Keratinocyte (primary cell): ENCODE measurements at places on chromosomes 4 and X.

DNA sequence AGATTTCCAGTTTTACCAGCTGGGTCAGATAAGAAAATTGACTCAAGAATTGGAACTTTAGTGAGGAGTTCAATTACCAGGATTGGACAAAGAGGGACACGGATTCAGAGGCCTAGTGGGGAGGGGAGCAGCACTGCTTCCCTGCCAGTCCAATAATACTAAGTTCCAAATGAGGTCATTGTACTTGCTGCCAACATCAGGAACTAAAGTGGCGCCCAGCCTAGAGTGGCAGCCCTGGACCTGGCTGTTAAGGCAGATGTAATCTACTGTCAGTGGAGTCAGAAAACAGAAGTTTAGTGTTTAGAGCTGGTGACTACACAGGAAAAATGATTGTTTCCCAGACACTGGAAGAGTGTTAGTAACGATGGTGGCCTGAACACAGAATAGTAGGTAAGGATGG, 42.7 kb upstream of the RAPGEF2 start:
- peaks cover 2% of the 10 kb centered on the region for H3K4me1 ChIP-seq
- no peaks in the 10 kb centered on the region for H3K36me3 ChIP-seq
- no peak for DNase-seq

GRCh38 chrX:130626521-130626920, 224.7 kb downstream of the RBMX2 start:
- no peak overlapping the region for H3K4me3 ChIP-seq
- no peak for DNase-seq
- H3K27me3 ChIP-seq: no peaks in the 10 kb centered on the region
- no peaks in the 10 kb centered on the region for H3K4me1 ChIP-seq
- peaks cover 3% of the 10 kb centered on the region for H3K36me3 ChIP-seq

DNA sequence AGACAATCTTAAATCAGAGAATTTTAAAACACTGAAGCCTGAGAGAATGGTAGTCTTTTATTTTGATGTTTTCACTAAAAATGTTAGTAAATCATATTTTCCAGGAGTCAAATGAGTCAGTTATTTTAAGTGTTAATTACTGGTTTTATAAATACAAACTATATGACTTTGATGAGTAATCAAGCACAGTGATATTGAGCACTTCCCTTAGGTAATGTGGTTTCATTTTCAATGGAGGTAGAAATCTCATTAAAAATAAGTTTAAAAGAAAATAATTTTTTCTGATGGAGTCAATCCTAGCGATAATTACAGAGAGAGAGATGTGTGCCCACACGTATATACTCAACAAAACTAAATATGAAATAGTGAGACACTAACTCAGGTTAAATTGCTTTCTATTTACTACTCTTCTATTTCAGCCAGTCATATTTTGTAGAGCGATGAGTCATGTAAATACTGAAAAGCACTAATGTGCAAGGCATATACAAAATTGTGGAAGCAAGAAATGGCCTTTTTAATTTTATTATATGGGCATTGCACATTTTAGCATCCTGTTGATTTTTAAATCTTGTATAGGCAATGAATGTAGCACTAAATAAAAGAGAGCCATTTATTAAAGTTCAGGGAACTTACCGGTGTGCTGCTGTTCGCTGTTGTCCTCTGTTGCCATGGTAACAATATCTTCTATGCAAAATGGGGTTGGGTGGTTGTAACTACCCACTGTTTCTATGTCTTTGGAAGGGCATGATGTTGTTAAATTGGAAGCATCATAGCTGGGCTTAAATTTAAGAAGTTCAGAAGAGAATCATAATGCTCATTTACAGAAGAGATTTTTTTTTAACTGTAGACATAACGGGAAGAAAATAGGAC, 513.7 kb downstream of the TLL1 start:
- H3K36me3 ChIP-seq: no peaks in the 10 kb centered on the region
- H3K27ac ChIP-seq: no peak overlapping the region
- no peak for DNase-seq
- H3K4me3 ChIP-seq: no peak overlapping the region
- no peaks in the 10 kb centered on the region for H3K4me1 ChIP-seq
- H3K27me3 ChIP-seq: no peaks in the 10 kb centered on the region

DNA sequence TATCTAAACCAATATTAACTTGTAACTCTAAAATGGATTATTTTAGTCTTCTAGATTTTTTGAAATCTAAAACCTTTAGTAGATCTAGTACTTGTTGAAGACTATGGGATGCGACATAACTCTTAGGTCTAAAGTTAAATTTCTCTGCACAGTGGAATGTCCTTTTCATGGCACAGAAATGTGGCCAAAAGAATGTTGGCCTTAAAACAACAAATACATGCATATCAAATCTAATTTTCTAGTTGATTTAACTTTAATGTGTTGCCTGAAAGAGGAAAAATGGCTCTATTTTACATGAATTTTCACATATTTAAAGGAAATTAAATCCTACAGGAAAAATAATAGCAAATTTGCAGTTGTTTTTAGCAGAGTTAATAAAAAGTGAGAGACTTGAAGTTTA, 30.3 kb downstream of the NFKB1 start:
- H3K4me1 ChIP-seq: peaks cover 33% of the 10 kb centered on the region
- H3K4me3 ChIP-seq: no peak overlapping the region
- H3K27ac ChIP-seq: no peak overlapping the region
- H3K27me3 ChIP-seq: no peaks in the 10 kb centered on the region

GRCh38 chr4:151228189-151229119, 48.5 kb upstream of the PRSS48 start:
- H3K27me3 ChIP-seq: no peaks in the 10 kb centered on the region
- no peak for DNase-seq
- no peak overlapping the region for H3K4me3 ChIP-seq
- H3K4me1 ChIP-seq: peaks cover 33% of the 10 kb centered on the region
- H3K36me3 ChIP-seq: no peaks in the 10 kb centered on the region

GRCh38 chr4:94412019-94412657, 39.6 kb upstream of the PDLIM5 start:
- peaks cover 9% of the 10 kb centered on the region for H3K4me1 ChIP-seq
- H3K4me3 ChIP-seq: no peak overlapping the region
- no peaks in the 10 kb centered on the region for H3K27me3 ChIP-seq
- H3K27ac ChIP-seq: no peak overlapping the region
- no peaks in the 10 kb centered on the region for H3K36me3 ChIP-seq
